ENCODE measurements at places on chromosomes 2 and 18.

DNA sequence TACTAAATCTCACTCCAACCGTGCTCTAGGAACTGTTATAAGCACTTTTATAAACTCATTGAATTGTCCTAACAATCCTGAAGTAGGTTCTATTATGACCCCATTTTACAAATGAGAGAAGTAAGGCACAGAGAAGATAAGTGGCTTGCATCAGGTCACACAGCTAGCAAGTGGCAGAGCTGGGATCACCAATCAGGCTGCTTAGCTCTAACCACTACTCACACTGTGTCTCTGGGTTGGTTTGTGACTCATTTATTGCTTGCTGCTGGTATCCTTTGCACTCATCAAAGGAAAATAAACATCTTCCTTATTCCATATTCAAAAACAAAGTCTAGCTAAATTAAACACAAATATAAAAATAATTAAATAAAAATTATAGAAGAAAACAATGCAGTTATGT lies 42.5 kb upstream of the IL1R2 start:
- DNase-seq, result no peak

GRCh38 chr2:179855673-179856072 lies 5.7 kb downstream of the ZNF385B start:
- no peak for DNase-seq

- no peak for DNase-seq
Measured at GRCh38 chr2:77469106-77469505, 53.1 kb downstream of the LRRTM4 start.

- DNase-seq, result no peak
Measured at GRCh38 chr2:9165625-9166024, 41.0 kb upstream of the ASAP2 start.

GRCh38 chr2:25707927-25708590 lies 34.7 kb upstream of the DTNB start:
- DNase-seq, result no peak

DNA sequence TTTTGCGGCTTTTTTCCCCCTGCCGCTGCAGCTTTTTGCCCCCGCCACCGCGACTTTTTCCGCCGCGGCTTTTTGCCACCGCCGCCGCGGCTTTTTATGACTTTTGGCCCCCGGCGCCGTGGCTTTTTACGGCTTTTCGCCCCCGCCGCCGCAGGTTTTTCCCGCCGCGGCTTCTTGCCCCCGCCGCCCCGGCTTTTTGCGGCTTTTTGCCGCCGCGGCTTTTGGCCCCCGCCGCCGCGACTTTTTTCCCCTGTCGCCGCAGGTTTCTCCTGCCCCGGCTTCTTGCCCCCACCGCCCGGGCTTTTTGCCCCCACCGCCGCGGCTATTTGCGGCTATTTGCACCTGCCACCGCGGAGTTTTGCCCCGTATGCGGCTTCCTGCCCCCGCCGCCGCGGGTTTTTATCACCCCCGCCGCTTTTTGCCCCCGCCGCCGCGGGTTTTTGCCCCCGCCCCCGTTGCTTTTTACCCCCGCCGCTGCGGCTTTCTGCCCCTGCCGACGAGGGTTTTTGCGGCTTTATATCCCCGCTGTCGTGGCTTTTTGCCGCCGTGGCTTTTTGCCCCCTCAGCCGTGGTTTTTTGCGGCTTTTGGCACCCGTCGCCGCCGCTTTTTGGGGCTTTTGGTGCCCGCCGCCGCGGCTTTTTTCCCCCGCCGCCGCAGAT lies 2750.9 kb downstream of the RPIA start:
- DNase-seq, result no peak

GRCh38 chr2:173747035-173747434 lies 218.1 kb downstream of the SP3 start:
- DNase-seq, result no peak

- DNase-seq, result no peak
Measured at GRCh38 chr2:216300906-216301305, 71.4 kb downstream of the MARCHF4 start.

GRCh38 chr2:235711527-235711926 lies 217.7 kb downstream of the AGAP1 start:
- DNase-seq, result no peak

GRCh38 chr2:140998577-140998976 lies 1132.2 kb downstream of the LRP1B start:
- no peak for DNase-seq

- DNase-seq, result no peak
Measured at GRCh38 chr18:34947711-34948125, 93.5 kb upstream of the MAPRE2 start.

DNA sequence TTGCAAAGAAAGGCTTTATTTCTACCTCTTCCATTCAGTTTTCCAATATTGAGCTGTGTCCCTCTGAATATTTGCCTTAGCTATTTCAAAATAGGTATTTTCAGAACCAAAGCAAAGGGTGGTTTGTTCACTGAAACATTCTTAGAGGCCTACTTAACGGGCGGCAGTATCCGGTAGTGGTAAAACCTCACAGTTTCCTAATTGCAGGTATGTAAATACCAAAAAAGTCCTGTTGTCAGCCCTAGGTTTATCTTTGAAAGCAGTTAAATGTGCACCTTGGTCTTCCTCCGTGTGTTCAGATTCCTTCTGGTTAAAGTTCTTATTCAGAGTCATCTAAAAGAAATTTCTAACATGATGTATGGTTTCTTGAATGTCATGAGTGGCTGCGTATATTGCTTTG lies 38.9 kb downstream of the CCNT2 start:
- no peak for DNase-seq

Measured in stimulated activated CD4-positive, alpha-beta T cell treated with anti-CD3 and anti-CD28 coated beads, Interleukin-1b, Interleukin-23, amount 100 ng/mL, for 4 hours (primary cell).